AG04449 (cell line): ENCODE measurements at places on chromosomes 7 and 10.
A peak's percentile ranks its signal among the peaks of the same experiment; 100 is the strongest.

- peak; percentile 40 for DNase-seq
Measured at GRCh38 chr7:4700577-4701235, 18.6 kb downstream of the FOXK1 start.

- DNase-seq = peak; percentile 44
Measured at GRCh38 chr7:43756368-43757072, 2.0 kb upstream of the BLVRA start.

- DNase-seq = no peak
Measured at GRCh38 chr10:23892296-23892695, 316.6 kb upstream of the KIAA1217 start.

GRCh38 chr10:77350711-77351119, 286.9 kb downstream of the KCNMA1 start:
- peak; percentile 96 for DNase-seq
